ENCODE measurements at places on chromosomes 2 and 18. TPM values are rescaled to one million over a fixed set of nuclear protein-coding genes. Genes with fewer than 3 reads are reported as not detected.

DNA sequence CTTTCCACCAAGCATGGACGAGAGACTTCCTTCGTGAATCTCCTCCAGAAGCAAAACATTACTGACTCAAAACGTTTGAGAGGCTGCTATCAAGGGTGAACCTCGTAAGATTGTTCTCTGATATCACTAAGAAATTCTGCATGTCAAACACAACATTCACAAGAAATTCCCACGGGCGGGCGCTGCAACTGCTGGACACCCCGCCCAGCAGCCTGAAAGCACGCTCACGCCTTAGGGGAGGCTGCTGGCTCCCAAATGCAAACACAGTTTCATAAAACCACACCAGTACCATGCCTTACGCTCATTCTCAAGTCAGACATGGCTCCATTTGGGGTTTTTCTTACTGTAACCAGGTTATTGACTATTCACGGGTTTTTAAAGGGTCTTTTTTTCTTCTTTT is 39.0 kb downstream of the MBP start:
- no peak for DNase-seq

GRCh38 chr2:28344756-28345373 is 47.8 kb upstream of the FOSL2 start:
- DNase-seq: no peak

DNA sequence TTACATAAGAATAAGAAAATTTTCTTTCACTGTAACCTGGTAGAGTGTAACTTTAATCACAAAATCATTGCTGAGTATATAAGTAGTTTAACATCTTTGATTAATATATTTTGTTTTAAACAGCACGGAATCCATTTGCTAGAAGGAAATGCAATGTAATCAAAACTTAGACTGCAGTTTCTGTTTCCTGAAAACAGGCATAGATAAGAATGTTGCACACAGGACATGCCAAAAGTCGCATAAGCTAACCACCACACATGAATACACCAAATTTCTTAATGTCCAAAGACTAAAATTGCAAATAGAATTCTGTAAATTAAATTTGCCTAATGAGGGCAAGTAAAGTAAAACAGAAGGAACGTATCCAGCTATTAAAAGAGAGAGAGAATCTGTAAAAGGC is 51.0 kb upstream of the SERPINB2 start:
- DNase-seq: no peak

GRCh38 chr2:26892133-26892532 is 44.2 kb downstream of the DPYSL5 start:
- DNase-seq: no peak

FOXD4L1 gene
- 0.20 TPM for total RNA-seq

DNA sequence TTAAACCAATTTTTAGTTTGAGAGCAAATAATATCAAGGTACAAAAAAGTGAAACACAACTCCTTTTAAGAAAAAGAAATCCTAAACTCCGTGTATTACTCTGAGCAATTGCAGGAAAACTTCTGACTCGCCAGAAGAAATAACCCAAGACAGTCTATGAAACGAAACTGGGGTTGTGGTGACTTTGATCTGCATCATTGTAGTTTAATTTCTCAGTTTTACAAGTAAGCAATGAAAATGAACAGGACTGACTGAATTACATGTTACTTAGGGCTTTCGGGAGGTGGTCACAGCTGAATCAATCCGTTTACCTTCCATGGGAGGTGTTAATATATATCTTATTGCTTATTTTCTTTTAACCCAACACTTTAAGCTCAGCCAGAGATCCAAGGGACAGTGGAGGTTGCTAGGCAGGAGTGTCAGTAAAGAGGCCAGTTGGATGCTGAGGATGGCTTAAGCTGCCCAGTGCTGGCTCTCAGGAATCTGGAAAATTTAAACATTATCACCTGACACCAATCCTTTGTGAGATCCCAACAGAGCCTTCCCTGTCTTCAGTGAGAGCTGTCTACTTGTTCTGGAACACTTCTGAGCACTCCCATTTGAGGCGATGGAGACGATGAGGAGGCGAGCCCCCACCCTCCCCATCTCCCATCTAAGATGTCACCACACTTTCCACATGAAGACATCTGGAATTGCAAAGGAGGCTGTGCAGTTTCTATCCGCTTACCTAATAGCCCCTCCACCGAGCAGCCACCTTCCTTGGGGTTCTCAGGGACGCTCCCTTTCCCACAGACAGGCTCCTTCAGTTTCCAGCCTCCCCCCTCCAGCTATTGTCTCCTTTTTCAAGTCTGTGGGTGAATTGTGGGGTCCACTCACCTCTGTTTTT is 3.6 kb upstream of the RAB31 start:
- no peak for DNase-seq

GRCh38 chr2:5841126-5841525 is 148.9 kb downstream of the SOX11 start:
- no peak for DNase-seq
